ENCODE measurements at places on chromosomes 16 and 17. TPM values are rescaled to one million over a fixed set of nuclear protein-coding genes. Genes with fewer than 3 reads are reported as not detected.

DNA sequence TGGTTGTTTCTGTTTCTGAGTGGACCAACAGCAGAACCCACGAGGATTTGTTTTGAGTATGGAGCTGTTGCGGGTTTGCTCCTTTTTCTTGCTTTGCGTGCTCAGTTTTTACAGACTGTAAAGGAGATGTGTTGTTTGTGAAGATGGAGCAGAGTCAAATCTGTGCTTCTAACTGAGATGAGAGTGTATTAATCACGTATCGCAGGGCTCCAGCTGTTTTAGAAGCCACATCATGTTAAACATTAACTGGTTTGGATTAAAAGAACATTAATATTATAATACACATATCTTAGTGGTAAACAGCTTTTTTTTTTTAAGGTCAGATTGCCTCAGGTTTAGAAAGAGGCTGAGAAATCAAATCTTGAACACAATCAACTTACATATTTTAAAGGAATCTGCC, 69.4 kb downstream of the YPEL2 start:
- DNase-seq = no peak

GRCh38 chr16:53695070-53695469, 8.6 kb downstream of the RPGRIP1L start:
- DNase-seq = no peak

GRCh38 chr17:79707931-79708891, 22.5 kb upstream of the ENPP7 start:
- no peak for DNase-seq

DNA sequence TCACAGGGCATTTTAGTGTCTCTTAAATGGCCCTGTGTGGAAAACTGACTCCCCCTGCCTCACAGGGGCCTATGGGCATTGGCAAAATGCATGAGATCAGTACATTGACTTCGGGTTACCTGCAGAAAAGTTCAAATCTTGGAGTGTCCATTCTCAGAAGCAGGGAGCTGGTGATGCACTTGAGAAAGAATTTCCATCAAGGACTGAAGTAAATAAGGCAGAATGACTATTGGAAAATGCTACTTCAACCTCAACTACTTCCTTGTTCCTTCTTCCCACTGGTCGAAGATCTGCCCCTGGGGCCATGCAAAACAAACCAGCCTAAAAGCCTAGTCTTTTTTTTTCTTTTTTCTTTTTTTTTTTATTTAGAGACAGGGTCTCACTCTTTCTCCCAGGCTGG, 13.8 kb upstream of the GSDMA start:
- DNase-seq = no peak

- no peak for DNase-seq
These were observed 33.1 kb downstream of the N4BP1 start for GRCh38 chr16:48576927-48577326.

DNA sequence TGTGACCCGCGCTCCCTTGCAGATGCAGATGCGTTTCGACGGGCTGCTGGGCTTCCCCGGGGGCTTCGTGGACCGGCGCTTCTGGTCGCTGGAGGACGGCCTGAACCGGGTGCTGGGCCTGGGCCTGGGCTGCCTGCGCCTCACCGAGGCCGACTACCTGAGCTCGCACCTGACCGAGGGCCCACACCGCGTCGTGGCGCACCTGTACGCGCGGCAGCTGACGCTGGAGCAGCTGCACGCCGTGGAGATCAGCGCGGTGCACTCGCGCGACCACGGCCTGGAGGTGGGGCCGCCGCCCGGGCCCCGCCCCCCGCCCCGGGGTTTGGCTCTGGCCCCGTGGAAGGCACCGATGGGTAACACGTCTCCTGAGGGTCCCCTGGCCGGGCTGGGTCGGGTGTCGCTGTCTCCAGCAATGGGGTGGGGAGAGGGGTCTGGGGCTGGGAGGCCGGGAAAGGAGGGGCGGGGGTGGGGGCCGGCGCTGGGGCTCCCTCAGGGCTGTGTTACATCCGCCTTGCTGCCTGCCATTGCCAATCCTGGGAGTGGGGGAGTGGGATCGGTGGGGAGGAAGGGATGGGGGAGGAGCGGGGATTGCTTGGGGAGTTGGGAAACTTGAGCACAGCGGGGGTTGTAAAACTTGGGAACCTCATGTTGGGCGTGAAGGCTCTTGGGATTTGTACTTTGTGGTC, 737 bp downstream of the NUDT16L1 start:
- DNase-seq = peak; percentile 79

DNA sequence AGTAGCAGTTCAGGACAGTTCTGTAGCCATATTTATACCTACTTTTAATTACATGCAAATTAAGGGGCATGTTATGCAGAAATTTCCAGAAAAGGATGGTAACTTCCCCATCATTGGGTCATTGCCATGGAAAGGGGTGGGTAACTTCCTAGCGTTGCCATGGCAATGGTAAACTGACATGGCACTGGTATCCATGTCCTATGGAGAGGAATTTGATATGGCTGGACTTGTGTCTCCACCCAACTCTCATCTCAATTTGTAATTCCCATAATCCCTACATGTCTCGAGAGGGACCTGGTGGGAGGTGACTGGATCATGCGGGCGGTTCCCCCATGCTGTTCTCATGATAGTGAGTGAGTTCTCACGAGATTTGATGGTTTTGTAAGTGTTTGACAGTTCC, 35.6 kb upstream of the CACNG4 start:
- no peak for DNase-seq

DNA sequence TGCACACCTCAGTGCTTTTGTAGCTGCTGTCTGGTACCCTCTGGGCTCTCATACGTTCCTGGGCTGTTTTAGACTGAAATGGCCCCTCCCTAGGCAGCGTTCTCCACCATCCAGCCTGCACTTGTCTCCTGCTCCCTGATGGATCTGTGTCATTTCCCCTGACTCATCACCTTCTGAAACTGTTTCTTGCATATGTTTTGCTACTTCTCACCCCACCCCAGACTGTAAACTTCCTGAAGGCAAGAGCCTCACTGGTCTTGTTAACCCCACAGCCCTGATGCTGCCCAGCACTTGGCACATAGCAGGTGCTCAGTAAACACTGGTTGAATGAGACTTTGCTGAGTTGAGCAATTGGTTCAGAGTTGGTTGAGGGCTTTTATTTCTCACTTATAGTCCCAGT, 78.7 kb downstream of the CRISPLD2 start:
- DNase-seq = no peak

DNA sequence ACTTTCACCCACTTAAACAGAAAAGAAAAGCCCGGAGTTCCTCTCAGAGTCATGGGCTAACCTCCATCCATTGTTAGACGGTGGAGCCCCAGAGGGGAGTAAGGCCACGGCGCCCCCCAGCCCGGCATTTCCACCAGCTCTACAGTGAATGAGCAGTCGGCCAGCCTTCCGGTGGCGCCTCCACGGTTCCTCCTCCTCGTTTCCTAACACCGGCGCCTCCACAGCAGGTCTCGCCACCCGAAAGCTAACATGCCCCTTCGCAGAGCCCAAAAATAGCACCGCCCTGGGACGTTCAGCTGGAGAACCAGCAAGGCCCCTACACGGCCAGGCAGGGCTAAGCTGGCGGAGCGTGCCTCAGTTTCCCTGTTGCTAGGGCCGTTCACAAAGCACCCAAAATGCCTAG, 858 bp downstream of the MMD start:
- peak; percentile 76 for DNase-seq

- no peak for DNase-seq
These were observed 89.3 kb downstream of the GAS7 start for GRCh38 chr17:10109146-10109545.

GRCh38 chr17:42138749-42139492, 15.9 kb downstream of the RAB5C start:
- no peak for DNase-seq

DNA sequence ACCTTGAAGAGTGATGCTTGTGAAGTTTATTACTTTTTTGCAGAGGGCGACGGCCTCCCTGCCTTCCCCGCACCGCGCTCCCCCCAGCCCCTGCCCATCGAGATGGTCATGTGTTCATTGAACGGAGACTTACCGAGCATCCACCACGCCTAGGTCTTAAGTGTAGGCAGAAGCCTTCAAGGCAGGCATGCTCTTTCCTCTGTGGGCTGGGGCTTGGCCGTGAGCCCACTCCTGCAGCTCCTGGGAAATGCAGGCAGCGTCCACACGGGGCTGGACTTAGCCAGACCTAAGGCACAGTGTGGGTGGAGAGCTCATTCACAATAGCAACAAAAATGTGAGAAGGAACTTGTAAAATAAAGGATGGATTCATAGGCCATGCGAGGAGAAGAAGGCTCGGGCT, 19.2 kb downstream of the RNF213 start:
- DNase-seq = peak; percentile 88

- DNase-seq = no peak
These were observed 8.3 kb upstream of the SPPL2C start for GRCh38 chr17:45836047-45837044.

GRCh38 chr17:4134721-4135120, 8.1 kb downstream of the ZZEF1 start:
- no peak for DNase-seq

NPIPB2 gene
- total RNA-seq = 6.3 TPM

CRHR1 gene
- not detected for total RNA-seq

CREBBP gene
- 72.8 TPM for total RNA-seq

CTRL gene
- total RNA-seq = 0.96 TPM

CACNG3 gene
- total RNA-seq = not detected

TPSG1 gene
- 2.3 TPM for total RNA-seq

ZNF319 gene
- total RNA-seq = 10.6 TPM
